Inflammatory macrophage treated with lipopolysaccharide for 1 hour (primary cell): ENCODE measurements at places on chromosomes 12 and 14.

DNA sequence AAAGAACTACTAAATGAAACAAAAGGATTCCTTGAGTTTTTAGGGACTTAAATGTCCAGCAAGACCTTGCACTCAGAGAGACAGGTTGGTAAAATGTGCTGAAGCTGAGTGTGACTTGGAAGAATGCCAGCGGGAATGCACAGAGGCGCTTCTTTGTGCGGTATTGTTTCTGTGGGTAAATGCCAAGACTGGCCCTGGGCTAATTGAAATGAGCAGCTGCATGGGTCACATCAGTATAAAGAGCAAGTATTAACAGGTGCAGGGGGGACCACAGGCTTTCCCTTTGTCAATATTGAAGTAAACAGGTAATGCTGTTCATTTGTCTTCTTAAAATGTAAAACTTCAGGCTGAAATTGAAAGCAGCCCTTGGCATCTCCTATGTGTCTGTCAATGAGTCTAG, 74.3 kb downstream of the LMO3 start:
- DNase-seq, result no peak

GRCh38 chr12:115046805-115047204, 362.8 kb upstream of the TBX3 start:
- DNase-seq, result no peak

DNA sequence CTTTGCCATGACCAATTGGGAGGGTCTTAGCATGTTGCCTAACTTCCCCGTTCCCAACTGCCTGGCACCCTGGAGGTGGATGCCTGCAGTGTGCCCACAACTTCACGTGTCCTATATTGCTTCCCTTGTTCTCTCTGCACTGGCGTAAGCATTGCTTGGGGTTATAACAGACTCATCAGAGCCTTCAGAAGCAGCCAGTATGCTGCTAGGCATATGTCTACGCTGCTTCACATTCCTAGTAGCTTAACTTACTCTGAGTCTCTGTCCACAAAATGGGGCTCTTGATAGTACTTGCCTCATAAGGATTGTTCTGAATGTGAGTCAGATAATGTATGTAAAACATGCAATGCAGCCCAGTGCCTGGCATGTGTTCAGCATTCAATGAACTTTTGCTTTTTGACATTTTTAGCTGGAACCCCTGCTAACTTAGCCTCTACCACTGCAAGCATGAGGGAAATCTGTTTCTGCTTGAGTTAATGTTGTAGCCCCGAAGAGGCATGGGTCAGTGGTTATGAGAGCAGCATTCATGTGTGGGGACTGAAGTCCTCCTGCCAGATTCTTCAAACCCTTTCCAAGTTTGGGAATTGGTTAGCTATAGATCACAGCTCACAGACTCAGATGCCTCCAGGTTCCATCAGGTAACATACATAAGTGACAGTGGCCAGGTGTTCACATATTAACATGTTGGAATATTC, 2.8 kb downstream of the SLC5A8 start:
- no peak for DNase-seq

- no peak for DNase-seq
These were observed 149.6 kb upstream of the DYRK2 start for GRCh38 chr12:67498991-67499390.

- no peak for DNase-seq
These were observed 170.1 kb downstream of the NRXN3 start for GRCh38 chr14:78340250-78340649.

DNA sequence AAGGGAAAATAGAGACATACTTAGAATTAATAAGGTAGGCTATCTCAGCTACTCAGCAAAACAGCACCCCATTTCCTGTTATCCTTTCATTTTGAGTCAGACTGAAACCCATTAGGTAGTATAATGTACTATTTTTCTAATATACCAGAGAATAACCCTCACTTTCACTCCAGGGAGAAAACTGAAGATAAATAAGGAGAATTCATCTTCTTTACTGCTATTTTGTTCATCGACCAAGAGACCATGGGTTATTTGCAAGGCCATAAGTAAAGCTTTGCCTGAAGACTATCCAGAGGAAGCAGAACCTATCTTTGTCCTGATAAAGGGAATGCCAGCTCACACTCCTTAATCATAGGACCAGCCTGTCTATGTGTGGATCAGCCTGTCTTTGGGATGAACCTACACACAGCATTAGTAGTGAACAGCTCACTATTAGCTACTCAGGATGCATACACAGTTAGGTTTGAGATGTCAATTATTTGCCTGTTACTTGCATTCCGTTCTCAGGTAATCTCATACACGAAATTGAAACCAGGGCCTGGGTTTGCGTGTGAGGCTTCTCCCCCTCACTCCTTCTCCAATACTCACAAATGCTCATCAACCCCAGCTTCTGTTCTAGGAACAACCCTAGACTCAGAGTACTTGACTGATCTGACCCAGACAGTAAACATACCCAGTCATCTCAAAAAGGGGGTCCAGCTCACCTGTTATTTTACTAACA, 124.4 kb downstream of the DAD1 start:
- no peak for DNase-seq

DNA sequence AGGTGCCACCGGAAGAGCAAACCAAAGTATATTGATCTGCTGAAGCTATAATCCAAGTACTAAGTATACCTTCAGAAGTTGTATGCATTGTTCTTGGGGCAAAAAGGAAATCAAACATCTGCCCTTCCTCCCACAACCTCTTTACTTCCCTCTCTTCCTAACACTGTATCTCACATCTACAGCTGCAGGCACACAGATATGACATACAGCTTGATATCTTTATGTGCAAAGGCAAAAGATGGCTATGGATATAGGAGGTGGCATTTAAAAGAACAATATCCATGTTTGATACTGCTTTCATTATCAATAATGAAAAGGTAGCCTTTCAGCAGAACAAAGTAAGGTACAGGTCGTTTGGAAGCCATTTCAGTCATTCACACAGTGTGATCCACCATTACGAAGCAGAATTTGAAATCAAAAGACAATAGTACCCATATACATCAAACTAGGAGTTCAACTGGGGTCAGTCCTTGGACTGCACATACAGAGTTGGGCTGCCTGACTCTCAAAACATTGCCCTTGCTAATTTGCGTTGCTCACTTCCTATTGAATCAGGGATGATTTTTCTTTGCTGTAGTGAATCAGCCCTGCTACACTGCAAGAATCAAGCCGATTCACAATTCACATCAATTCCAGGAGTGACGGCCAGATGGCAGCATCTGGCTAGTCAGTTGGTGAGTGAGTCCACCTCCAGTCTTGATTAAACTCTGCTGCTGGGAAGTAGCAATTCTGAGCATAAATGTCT, 8.9 kb downstream of the ANG start:
- peak; percentile 88 for DNase-seq

- DNase-seq, result no peak
These were observed 1.6 kb downstream of the DGKA start for GRCh38 chr12:55932551-55932910.

DNA sequence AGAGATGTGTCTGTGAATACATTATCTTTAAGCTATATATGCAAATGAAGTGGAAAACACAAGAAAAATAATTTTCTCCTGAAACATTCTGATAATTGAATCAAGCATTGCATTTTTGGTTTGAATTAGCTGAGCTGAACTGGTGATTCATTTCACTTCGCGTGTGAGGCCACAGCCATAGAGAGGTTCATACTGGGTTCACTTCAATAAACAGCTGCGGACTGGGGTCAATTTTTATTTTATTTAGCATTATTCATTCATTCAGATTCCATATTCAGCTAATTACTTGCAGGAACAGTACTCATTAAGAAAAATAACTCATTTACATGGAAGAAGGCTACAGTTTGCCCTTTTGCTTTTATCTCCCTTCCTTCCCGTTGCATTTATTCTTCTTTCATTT, 195.2 kb upstream of the LRIG3 start:
- no peak for DNase-seq

DNA sequence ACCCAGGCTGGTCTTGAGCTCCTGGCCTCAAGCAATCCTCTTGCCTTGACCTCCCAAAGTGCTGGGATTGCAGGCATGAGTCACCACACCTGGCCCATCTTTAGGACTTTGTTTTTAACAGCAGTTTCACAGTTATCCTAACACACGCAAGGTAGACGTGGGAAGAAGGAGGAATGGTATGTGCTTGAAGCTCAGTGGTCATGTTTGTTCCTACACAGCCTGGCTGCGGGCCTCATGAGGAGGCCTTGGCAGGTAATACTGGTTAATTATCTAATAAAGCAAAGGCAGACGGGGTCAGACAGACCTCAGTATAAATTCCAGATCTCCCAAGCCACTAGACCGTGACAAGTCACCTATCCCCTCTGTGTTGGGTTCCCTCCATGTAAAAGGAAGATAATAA, 271.8 kb downstream of the PCNX1 start:
- DNase-seq, result no peak

DNA sequence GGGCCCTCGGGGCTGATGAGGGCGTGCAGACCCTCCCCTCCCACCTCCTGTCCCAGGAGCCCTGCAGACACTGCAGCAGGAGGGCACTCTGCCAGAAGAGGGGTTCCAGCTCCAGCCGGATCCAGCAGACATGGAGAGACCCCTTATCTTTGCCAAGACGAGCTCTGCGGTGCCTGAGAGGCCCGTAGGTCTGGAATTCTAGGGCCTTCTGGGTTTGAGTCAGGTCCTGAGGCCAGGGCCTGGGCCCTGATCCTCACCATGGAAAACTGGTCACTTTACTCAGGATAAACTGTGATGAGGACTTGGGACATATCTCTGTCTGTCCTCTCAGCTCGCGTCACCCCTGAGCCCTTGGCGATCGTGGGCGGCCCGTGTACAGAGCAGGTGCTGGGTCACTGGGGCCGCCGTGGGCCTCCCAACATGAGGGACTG, 13.8 kb downstream of the MEG3 start:
- DNase-seq, result no peak

DNA sequence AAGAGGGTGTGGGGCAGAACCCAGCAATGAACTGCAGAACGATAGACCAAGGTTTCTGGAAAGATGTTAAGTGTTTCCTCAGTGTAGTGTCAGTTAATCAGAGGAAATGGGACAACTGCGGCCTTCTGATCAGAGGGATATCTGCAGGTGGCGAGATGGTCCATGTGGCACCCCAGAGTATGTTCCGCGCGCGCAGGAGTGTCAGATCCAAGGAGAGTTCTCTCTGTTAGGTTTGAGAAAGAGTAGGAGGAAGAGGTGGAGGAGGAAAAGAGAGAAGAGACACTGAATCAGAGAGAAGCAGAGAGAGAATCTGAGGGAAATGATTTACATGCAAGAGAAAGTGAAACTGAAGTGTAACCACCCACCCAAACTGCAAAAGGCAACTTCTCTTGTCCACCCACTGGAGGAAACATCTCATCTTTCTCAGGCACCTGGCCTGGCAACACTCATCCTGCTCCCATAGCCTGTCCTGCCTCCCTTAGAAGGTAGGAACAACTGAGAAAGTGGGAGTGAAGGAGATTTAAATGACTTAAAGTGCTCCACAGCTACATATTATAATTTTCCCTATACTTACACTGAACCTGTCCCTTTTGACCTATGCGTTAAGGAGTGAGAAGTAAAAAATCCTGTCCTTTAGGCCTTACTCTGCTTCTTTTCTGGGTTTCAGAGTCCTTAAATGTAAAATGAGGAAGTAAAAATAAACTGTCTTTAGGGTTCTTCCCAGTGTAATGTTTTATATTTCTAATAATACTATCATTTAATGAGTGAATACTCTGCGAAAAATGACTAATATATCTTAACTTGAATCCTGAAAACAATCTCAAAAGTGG, 6.8 kb upstream of the TESPA1 start:
- peak; percentile 52 for DNase-seq

DNA sequence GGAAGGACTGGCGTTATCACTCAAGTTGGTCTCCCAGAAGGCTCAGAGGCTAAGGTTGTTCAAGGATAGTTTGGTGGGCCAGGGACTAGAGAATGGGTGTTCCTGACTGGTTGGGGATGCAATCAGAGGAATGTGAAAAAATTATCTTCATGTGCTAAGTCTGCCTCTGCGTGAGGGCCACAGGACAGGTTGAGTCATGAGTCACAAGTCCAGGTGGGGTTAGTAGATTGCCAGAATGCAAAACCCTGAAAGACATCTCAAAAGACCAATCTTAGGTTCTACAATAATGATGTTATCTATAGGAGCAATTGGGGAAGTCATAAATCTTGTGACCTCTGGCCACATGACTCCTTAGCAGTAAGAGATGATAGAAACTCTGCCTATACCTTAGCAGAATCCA, 220.1 kb upstream of the EEA1 start:
- no peak for DNase-seq

DNA sequence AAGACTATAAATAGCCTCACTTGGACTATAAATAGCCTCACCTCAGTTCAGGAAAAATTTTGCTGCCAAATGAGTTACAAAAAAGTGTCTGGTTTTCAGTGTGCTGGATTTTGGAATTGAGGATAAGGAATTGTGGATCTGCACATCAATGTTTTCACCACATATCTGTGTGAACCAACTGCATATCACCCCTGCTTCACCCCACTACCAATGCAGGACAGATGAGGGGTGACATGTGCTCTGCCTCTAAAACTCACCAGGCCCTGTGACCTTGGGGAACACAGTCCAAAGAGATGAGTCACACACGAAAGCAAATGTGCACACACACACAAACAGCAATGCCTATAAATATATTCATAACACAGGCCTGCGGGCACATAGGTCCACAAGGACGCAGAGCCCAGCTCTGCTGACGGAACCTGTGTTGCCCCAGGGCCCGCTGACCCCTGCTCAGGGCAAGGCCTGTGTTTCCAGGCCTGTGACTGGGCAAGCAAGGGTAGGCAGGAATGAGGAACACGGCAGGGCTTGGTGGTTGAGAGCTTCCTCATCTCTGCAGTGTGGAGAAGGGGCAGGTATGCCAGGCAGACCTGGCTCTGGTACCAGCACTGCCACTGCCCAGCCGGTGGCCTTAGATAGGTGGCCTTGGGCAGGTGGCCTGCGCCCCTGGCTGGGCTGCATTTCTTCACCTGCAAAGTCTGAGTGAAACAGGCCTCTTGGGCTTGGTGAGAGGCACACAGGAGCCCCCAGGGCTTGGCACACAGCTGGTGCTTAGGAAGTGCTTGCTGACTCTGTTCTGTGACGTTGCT, 82.4 kb downstream of the ARL6IP4 start:
- DNase-seq, result peak; percentile 66

GRCh38 chr12:84689638-84690037, 223.0 kb downstream of the SLC6A15 start:
- DNase-seq, result no peak

GRCh38 chr14:89444044-89444443, 27.0 kb upstream of the FOXN3 start:
- peak; percentile 67 for DNase-seq

DNA sequence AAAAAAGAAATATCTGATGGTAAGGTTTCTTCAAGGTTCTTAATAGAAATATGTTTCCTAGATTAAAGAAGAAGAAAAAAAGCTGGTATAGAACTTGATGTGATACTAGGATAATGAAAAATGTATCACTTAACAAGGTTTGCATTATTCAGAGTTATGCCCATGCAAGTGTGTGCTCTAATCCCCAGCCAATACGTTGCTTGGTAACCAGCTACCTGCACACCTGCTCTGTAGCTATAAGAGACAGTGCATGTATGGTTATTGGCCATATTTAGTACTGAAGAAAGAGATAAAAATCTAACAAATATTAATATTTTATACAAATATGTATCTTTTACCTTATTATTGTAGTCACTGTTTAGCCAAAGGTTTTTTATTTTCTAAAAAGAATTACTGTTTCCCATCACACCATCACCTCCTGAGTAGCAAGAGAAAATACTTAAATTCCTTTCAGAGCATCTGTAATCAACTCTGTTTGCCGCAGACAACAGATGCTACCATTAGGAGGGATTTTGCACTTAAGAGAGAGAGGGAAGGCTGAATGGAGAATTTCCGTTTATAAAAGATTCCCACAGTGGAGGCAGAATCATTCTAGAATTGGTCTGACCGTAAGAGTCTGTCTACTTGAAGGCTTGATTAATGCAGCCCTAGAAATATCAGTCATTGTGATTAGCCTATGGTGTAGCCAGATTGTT, 115.6 kb downstream of the NEDD1 start:
- DNase-seq, result no peak
